ENCODE measurements at places on chromosomes 1 and 21.
A peak's percentile ranks its signal among the peaks of the same experiment; 100 is the strongest.

DNA sequence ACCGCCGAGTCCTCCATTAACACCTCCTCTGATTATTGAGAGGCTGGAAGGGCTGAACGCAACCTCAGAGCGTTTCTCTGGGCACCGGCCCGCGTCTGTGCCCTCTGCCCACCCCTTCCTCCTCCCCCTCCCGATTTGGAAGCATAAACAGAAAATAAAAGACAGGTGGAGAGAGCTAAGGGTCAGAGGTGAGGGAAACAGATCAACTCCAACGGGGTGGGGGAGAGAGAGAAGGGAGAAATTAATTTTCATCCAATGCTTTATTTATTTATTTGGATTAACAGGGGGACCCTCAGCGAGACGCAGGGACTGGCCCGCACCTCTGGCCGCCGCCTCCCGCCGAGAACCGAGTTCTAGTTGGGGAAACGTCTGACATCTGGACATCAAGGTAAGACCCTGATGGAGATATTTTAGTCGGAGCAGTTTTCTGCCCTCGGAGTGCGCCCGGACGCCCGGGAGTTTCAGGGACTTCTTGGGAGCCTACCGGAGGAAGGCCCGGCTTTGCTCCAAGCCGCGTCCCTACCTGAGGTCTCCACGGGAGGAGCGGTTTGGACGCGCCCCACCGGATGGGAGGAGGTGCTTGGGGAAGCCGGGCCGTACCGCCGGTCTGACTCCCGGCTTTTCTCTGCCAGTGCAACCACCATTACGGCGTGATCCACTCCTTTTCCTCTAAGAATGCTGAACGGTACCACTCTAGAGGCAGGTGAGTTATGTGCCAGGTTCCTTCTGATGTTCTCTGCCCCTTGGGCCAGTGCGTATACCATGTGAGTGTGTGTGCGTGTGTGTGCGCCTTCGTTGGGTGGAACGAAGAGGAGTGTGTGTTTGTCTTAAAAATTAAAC is 5.1 kb upstream of the LHX9 start:
- no peak for DNase-seq

DNA sequence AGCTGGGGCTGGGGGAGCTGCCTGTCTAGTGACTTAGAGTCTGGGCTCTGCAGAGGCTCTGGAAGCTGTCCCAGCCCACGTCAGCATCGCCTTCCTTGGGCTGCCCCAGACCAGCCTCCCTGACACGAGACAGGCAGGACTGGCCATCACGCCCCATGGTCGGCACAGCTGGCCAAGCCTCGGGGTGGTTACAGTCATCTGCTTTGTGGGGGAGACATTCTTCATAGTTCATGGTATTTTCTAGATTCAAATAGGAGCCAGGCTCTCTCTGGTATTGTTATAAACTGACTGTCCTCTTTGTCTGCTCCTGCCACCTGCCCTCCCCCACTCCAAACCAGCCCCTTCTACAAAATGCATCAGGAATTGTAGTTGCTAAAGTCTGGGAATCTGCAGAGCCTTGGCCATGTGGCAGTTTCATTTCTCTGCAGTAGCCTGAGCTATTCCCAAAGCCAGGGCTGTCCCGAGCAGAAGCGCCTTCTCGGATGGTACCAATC is 29.4 kb downstream of the OLFML2B start:
- DNase-seq: no peak

GRCh38 chr1:7611421-7612010 is 159.6 kb upstream of the VAMP3 start:
- no peak for DNase-seq

DNA sequence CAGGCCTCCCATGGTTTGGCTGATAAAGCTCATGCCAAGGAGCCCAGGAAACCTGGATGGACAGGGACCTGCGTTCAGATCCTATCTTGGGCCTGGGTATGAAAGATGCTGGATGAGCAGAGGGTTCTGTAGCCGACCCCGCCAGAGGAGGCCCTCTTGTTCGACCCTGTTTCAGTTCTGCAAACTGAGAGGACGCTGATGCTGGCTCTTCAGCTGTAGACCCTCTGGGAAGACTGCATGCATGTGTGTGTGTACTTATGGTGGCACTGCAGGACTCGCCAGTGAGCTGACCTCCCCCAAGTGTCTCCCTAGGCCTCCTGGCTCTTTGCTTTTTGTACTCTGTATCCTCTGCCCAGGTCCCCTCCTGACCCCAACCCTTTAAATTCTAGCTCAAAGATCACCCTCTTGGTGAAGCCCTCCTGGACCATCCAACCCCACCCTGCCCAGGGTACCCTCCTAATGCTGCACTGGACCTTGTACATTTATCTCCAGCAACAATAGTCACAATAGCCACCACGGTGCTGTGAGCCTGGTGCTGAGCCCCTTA is 1.6 kb downstream of the EPS8L3 start:
- no peak for DNase-seq

GRCh38 chr21:43767984-43768867 is 7.9 kb downstream of the CSTB start:
- no peak for DNase-seq

- no peak for DNase-seq
Observed at GRCh38 chr1:53066891-53067738, 5.1 kb downstream of the PODN start.

DNA sequence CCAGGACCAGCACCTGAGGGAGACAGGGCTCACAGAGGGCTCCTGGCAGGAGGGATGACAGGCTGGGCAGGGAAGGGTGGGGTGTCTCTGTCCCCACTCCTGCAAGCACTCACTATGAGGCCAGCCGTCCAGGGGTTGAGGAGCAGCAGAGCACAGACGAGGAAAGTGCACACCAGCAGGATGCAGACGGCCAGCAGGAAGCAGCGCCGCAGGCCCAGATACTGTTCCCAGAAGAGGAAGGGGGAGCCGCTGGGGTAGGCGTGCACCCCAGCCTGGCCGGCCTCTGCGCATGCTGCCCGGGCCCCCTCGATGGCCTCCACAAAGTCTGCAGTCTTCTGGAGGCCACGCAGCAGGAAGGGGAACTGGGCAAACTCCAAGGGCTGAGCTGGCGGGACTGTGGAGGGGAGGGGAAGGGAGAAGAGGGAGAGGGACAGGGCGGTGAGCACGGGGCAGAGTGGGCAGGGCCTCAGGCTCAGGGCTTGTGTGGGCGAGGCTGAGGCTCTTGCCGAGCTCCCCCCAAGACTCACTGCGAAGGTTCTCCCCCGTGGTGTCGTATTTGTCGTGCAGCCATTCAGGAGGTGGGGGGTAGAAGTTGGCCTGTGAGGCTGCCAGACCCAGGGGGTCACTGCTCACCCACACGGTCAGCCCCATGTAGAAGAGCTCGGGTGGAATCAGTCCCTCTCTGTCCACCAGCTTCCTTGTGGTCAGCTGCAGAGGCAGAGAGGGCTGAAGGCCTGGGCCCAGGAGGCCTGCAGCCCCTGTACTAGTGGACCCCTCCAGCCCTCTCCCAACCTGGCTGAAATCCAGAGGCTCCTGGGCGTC is 16.5 kb downstream of the PTCH2 start:
- no peak for DNase-seq

- no peak for DNase-seq
Observed at GRCh38 chr1:50521703-50522102, 98.5 kb upstream of the DMRTA2 start.

GRCh38 chr1:62906428-62906886 is 122.5 kb downstream of the ATG4C start:
- no peak for DNase-seq

- no peak for DNase-seq
Observed at GRCh38 chr1:205267306-205267902, 39.7 kb downstream of the TMCC2 start.

DNA sequence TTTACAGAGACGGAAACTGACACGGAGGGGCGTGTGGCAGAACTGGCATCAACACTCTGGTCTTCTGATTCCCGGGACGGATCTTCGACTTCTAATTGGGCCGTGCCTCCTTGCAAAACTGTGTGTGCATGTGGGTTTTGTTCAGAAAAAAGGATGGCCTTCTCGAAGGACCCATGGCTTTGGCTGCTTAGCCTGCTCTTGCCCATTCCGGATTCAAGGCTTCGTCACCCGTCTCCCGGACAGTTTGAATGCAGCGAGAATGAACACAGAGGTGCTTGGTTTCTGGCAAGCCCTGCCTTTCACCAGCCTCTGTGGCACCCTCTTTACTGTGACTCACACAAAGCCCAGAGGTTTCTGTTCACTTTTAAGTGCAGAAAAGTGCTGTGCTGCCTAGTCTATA is 120.1 kb downstream of the PRDM2 start:
- no peak for DNase-seq

GRCh38 chr1:235990330-235990795 is 74.5 kb downstream of the NID1 start:
- no peak for DNase-seq

GRCh38 chr1:33127001-33127823 is 46.3 kb downstream of the AZIN2 start:
- peak; percentile 96 for DNase-seq

- peak; percentile 34 for DNase-seq
Observed at GRCh38 chr1:235866205-235866912, at the start of gene LYST. Gene LYST, minus strand, starts transcription at chr1:235866906. Its CDS starts 36,489 bp downstream, at chr1:235830417.

DNA sequence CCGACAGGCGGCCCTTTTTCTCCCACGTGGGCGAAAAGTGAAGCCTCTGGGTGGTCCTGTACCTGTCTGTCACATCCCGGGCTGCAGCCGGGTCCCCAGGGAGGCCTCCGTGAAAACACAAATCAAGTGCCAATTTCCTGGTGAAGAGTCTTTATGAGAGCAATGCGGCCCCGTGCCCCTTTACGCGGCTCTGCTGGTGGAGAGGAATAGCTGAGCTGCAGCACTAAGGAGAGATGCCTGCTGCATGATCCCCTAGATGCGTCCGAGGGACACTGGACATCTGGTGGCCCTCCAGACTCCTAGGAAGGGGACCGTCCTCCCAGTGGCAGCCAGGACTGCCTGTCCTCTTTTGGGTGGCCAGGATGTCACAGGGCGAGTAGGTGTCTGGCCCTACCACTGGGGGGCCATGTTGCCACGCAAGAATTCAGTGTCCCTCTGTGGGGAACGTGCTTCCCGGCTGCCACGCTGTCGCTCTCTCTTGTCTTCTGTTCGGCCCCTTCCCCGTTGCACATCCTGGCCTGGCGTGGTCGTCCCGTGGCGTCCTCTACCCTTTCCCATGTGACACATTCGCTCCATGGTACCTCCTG is 38.7 kb downstream of the COL18A1 start:
- DNase-seq: no peak

DNA sequence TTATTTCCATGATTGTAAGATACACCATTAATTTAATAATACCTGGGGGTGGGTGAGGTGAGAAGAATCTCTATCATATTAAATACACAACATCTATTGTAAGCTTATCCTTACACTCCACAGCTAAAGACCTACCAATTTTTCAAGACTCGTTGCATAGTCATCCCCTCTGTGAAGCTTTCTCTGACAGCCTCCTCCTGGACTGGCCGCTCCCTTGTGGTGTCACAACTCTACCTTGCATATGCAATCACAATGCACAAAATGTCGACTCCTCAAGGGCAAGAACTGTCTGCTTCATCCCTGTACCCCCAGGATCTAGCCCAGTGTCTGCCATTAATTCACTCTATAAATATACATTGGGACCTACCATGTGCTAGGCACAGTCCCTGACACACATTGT is 2.4 kb upstream of the PTGFRN start:
- no peak for DNase-seq

GRCh38 chr1:20403423-20404145 is 82.4 kb downstream of the CAMK2N1 start:
- DNase-seq: no peak

- DNase-seq: no peak
Observed at GRCh38 chr1:41363591-41364320, 2.5 kb downstream of the FOXO6 start.

- no peak for DNase-seq
Observed at GRCh38 chr1:6273380-6273891, 12.5 kb upstream of the GPR153 start.

GRCh38 chr1:225888289-225888897 is 553 bp downstream of the LEFTY1 start:
- no peak for DNase-seq

All from T-helper 17 cell (primary cell).